ENCODE measurements at places on chromosomes 1 and 21.

DNA sequence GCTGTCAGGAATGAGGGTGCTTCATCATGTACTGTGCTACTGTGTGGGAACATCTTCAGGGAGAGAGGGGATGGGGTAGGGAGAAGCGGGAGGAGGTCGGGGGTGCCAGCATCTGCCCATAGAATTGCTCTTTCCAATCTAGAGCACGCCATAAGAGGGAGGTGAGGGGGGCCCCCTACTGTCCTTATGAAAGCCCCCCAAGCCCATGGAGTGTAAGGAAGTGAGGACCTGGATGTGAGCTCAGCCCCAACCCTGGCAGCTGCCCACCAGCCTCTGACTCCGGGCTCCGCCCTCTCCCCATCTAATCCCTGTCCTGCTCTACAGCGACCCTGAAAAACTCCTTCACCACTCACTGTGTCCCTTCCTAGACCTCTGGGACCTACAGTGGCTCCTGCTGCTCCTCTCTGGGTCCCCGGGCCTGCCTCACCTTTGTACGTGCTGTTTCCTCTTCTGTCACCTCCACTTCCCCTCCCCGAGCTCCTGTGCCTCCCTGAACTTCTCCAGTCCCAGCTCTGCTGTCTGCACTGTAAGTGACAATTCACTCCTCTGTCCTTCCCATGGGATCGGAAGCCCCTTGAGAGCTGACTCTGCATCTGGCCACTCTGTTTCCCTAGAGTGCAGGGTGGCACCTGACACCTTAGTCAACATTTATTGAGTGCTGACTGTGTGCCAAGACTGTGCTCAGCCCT is 269.4 kb downstream of the PTPRU start:
- no peak for DNase-seq

GRCh38 chr1:188089461-188089860 is 1260.7 kb downstream of the PLA2G4A start:
- no peak for DNase-seq

GRCh38 chr1:203353486-203353885 is 2.6 kb upstream of the FMOD start:
- no peak for DNase-seq

DNA sequence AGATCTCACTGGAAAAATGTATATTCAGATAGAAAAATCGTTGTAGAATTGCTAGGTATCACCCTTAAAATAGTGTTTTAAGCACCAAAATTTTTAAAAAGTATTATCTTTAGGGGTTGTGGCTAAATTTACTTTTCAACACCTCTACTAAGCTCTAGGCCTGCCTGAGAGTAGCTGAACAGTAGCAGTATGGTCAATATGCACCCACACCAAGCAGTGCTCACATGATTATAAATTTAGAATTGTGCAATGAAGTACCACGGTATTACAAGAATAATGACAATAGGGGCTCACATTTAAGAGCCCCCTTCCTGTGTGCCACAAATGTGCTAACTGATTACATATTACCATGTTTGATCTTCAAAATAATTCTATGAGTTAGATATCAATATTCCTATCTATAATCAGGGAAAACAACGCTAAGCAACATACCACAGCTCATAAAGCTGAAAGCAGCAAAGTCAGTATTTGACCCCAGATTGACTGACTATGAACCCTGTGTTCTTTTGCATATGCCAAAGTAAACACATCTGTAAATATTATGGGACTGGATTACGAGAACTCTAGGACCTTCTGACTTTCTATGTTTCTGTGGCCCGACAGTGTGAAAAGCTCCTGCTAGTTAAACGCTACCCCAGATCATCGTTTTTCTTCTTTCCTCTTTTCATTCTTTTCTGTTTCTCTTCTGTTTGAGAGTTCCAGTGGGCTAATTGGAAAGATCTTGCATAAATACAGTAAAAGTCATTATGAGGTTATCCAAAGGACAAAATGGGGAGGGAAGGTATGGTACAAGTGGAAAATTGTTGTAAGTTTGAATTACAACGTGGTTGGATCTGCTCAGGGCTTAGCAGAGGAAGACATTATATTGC is 201.1 kb upstream of the C1orf87 start:
- DNase-seq: no peak

DNA sequence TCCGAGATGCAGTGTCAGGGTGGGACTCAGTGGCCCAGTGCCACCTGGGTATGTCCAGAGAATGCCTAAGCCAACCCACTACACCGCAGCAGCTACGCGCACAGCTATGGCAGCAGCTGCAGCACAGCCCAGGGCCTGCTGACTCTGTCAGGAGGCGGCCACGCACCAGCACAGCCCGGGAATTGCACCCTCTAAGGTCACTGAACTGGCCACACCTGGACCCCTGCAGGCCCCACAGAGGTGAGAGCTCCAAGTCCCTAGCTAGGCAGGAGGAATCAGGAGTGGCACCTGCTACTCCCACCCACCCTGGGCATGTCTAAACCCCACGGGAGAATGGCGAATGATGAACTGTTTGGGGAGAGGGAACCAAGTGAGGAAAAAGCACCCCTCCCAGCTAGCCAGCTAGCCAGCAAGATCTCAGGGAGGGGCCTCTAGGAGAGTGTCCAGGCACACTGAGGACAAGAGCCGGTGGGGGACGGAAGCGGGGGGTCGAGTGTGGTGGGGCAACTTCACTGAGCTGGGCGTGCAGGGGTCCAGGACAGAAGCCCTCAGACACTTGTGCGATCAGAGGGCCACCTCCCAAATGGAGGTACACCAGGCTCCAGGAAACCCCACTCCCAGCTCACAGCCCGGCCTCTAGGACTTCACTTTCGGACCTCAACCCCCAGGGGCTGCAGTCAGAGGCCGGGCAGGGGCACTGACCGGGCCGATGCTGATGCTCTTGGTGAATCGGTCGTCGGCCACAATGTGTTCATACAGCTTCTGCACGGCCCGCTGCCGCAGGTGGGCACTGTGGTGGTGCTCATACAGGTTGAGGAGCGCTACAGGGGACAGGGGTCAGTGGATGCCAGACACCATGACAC is 13.9 kb downstream of the LSS start:
- no peak for DNase-seq

GRCh38 chr1:83999316-83999819 is 436 bp upstream of the TTLL7 start:
- DNase-seq: peak; percentile 83

DNA sequence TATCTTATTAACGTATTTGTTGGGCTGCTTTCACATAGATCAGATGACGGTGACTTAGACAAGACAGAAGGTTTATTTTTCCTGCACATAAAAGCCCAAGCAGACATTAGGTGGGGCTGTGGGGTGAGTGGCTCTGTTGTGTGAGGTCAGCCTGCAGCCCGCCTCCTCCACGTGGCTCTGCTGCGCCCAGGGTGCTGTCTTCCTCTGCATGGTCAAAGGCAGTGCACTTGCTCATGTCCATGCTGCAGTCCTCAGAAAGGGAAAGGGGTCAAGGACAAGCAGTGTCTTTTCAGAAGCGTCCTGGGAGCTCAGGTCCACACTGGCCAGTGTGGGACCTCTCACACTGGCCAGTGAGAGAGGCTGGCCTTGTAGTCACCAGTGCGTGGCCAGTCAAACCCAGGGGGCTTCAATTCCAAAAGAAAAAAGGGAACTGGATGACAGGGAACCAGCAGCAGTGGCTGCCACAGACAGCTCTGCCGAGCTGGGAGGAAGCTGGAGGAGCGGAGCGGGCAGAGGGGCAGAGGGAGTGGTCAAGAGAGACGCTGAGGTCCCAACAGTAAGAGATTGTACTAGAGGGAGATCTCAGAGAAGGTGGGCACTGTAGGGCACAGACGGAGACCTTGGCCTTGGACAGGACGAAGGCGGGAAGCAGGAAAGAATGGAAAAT is 35.9 kb upstream of the SLC45A1 start:
- DNase-seq: peak; percentile 4

DNA sequence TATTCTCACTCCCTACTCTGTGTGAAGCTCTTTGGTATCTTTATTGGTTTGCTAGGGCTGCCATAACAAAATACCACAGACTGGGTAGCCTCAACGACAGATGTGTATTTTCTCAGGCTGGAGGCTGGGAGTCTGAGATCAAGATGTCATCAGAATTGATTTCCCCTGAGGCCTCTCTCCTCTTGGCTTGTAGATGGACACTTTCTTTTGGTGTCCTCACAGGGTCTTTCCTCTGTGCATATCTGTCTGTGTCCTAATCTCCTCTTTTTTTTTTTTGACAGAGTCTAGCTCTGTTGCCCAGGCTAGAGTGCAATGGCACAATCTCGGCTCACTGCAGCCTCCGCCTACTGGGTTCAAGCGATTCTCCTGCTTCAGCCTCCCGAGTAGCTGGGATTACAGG is 71.4 kb upstream of the KCNJ6 start:
- no peak for DNase-seq

DNA sequence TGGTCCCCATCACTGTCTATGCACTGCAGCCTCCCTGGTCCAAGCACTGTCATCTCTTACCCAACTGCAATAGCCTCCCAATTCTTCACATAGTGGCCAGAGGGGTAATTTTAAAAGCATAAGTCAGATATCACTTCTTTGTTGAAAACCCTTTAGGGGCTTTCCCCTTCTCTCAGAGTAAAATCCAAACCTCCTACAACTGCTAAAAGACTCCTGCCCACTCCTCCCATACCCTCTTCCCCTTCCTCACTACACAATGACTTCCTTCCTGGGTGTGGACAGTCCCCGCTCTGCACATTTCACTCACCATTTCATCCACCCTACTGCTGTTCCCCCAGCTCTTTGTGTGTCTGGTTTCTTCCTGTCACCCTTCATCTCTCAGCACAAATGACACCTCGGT is 8.3 kb downstream of the MCOLN2 start:
- DNase-seq: no peak

- peak; percentile 76 for DNase-seq
Measured at GRCh38 chr1:241611063-241611462, 29.1 kb downstream of the CHML start.

DNA sequence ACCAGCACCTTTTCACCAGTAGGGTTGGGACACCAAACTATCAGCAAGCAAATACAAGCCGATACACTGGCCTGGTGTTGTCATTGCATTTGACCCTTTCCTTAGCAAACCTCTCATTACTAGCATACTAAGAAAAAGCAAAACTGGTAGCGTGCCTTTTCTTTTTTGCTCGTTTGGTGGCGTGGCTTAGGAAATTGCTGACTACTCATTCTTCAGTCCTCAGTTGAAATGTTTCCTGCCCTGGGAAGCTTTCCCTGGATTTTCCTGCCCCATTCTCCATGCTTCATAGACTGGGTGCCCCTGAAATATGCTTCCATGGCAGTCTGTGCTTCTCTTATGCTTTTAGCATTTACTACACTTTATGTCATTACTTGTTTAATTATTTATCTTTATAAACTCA is 42.0 kb downstream of the MTR start:
- DNase-seq: no peak

DNA sequence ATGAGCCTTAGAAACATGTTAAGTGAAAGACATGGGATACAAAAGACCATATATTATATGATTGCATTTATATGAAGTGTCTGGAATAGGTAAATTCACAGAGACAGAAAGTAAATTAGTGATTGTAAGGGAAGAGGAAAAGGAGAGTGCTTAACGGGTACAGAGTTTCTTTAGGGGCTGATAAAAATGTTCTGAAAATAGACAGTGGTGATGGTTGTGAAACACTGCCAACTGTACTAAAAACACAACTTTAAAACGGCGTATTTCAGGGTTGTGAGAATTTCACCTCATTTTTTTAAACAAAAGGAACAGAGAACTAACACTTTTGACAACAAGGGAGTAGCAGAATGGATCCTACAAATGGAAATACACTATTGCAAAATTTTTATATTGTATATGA is 13.4 kb downstream of the COP1 start:
- no peak for DNase-seq

GRCh38 chr21:16624479-16625118 is 888.2 kb upstream of the CXADR start:
- DNase-seq: peak; percentile 35

DNA sequence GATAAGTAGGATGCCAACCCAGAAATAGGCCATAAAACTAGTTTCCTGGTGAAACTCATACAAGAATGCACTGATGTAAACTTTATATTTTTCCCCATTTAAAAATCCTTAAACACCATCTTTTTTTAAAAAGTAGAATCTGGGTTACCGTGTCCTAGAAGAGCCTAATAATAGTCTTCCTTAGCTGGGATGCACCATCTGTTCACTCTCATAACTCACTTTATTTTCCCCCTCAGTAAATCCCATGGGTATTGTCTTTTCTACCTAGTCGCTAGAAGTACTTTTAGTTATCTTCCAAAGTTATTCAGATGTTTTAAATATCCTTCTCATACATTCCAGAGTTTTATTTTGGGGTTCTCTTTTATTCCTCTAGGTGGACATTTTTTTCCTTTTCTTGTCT is 250.2 kb downstream of the PLA2G4A start:
- DNase-seq: no peak

- DNase-seq: no peak
Measured at GRCh38 chr1:148352470-148353053, 130.5 kb downstream of the PPIAL4G start.

GRCh38 chr1:11977625-11978024 is 2.6 kb upstream of the MFN2 start:
- DNase-seq: no peak

DNA sequence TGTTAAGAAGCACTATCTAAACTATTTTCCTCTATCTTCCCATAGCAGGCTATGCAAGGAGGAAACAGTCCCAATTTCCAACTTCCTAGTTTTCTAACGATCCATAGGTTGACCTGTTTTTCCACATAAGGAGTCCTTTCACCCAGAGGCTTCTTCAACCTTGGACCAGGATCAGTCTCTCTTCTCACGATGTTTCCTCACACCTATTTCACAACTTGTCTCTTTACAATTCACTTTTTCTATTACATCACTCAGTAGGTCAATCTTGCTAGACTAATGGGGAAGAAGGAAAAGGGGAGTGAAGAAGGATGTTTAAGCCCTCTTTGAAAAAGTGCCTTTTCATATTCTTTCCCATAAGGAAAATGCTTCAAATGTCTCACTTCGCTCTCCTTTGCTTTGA is 15.9 kb downstream of the PALMD start:
- DNase-seq: no peak

- no peak for DNase-seq
Measured at GRCh38 chr1:214847071-214847810, 235.3 kb upstream of the KCNK2 start.

GRCh38 chr1:219066631-219067349 is 106.9 kb upstream of the LYPLAL1 start:
- DNase-seq: no peak

DNA sequence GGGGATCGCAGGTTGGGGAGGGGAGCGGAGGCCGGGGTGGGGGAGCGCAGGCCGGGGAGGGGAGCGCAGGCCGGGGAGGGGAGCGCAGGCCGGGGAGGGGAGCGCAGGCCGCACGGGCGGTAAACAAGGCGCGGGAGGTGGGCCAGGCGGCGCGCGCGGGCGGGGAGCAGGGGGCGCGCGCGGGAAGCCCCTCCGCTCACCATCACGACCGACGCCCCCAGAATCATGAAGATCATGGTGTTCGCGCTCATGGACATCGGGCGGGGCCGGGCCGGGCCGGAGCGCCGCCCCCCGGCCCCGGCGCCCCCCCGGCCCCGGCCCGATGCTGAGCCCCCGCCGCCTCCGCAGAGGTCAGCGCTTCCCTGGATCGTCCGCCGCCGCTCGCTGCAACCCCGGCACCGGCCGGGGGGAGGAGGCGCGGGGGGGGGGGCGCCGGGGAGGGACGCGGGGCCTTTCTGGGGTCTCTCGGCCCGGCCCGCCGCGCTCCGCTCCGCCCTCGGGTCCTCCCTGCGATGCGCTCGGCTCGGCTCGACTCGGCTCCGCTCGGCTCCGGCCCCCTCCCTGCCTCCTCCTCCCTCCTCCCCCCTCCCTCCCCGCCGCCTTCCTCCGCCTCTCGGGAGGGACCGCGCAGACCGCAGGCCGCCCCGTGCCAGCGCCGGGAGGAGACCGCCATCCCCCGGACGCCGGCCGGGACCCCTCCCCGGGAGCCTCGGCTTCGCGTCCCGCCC is at the start of gene TMEM240:
Gene TMEM240 (minus strand): TSS at position 535 of the 728 bp plus-strand sequence. CDS start 278 bp downstream, at position 257.
- DNase-seq: peak; percentile 56

- no peak for DNase-seq
Measured at GRCh38 chr1:51945591-51945990, 44.9 kb downstream of the RAB3B start.

Data from SK-N-DZ (cell line).